Activated naive CD8-positive, alpha-beta T cell treated with anti-CD3 and anti-CD28 coated beads, Interleukin-2, amount 50 U/mL, for 24 hours (primary cell): ENCODE measurements at places on chromosomes 2 and 18.
A peak's percentile ranks its signal among the peaks of the same experiment; 100 is the strongest.

- DNase-seq: no peak
Measured at GRCh38 chr2:177324797-177325196, 60.3 kb upstream of the NFE2L2 start.

DNA sequence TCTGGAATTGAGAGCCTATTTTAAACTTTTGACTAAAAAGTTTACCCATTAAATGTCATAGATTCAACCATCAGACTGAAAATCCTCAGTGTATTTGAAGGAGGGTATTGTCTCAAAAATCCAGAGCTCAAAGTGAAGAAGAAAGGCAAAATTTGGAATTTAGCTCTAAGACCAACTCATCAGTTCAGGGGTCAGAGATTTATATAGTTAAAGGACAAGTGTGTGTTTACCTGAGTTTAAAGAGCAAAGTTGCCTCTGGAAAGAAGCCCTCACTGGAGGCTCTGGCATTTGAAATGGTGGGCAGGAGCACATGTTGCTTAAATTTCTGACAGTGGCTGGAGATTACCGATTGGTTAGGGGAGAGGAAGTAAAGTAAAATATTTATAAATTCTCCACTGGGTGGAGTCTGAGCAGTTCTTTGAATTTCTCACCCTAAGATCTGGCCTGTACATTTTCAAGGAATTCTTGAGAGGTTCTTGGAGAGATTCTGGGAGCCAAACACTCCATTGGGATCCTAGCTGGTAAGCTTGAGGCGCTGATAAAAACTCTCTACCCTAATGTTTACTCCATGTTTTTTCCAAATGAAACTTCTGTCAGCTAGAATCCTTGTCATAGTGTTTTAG is at the start of gene KYNU:
TSS of gene KYNU (plus strand) at position 449 of the 623 bp plus-strand sequence. CDS start 7,704 bp downstream, outside the sequence.
- no peak for DNase-seq

DNA sequence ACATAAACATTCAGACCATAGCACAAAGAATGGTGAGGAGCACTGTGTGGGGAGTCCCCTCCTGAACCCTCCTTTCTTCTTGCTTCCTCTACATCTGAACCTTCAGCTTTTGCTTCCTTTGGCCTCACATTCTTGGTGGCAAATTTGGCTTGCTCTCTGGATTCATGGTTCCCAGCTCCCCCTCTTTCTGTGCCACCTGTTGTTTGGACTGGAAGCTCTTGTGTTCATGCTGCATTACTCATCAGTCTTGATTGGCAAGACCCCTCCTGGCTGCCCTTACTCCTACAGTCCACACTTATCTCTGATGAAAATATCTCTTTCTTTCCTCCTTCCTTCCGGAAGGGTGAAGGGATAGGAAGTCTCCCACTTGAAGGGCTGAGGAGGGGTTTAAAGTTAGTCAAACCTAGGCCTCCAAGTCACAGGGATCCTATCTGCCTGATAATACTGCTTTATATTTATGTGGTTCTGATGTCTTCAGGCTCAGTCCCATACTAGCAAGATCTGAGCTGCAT is 70.0 kb downstream of the MYO3B start:
- no peak for DNase-seq

GRCh38 chr18:77091366-77091765 is 41.2 kb downstream of the MBP start:
- no peak for DNase-seq

GRCh38 chr18:24373328-24373727 is 24.3 kb downstream of the OSBPL1A start:
- no peak for DNase-seq

GRCh38 chr2:10303694-10304378 is 1.1 kb downstream of the HPCAL1 start:
- peak; percentile 52 for DNase-seq

DNA sequence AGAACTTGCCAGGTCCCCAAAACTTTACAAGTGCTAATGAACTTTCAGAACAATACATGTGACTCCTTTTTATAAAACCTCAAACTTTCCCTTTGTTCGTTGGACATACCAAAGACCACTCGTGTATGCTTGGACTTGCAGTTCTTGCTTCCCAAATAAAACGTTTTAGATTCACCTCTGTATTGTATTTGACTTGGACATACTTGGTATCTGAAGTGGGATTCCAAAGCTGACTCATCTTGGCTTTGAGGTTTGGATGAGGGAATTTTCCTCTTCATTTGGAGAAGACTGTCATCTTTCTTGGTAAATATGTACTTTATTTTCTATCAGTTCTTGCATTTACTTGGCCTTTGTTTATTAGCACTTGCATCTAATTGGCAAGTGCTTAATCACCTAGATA is 8.0 kb upstream of the CYB5A start:
- DNase-seq: no peak

GRCh38 chr2:44107086-44107740 is 61.5 kb upstream of the PPM1B start:
- DNase-seq: no peak

DNA sequence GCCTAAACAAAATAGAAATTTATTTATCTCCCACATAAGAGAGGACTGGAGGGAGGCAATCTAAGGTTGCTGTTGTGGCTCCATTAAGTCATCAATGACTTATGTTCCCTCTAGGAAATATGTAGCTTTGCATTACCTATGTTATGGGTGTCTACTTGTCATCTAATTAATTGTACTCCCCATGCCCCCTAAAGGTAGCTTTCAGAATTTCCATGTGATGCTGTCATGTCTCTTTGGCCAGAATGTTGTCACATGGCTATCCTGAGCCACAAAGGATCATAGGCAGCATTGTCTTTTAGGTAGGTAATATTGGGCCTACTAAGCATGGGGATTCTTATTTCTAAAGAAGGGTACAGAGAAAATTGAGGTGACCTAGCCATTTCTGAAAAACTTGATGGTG is 935.6 kb upstream of the FANCL start:
- DNase-seq: no peak

DNA sequence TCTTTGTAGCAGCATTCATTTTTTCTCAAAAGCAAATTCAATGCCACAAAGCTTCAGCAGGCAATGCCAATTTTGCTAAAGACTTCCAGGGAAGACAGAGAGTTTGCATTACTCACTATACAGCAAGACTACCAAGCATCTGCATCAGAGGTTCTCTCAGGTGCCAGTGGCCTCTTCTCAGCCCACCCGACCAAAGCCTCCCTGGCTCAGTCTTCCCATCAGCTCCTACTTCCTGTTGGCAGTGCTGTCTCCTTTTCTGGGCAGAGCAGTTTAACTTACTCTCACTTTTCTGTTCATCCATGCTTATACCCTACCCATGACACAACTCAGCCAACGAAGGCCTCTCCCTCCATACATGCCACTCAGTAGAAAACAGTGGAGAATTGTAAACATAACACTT is 157.1 kb downstream of the TRABD2A start:
- no peak for DNase-seq

DNA sequence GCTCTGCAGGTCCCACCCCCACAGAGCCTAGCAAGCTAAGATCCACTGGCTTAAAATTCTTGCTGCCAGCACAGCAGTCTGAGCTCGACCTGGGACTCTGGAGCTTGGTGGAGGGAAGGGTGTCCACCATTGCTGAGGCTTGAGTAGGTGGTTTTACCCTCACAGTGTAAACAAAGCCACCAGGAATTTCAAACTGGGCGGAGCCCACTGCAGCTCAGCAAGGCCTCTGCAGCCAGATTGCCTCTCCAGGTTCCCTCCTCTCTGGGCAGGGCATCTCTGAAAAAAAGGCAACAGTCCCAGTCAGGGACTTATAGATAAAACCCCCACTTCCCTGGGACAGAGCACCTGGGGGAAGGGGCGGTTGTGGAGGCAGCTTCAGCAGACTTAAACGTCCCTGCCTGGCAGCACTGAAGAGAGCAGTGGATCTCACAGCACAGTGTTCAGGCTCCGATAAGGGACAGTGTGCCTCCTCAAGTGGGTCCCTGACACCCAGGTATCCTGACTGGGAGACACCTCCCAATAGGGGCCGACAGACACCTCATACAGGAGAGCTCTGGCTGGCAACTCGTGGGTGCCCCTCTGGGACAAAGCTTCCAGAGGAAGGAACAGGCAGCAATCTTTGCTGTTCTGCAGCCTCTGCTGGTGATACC is 20.0 kb upstream of the NEMP2 start:
- DNase-seq: no peak

DNA sequence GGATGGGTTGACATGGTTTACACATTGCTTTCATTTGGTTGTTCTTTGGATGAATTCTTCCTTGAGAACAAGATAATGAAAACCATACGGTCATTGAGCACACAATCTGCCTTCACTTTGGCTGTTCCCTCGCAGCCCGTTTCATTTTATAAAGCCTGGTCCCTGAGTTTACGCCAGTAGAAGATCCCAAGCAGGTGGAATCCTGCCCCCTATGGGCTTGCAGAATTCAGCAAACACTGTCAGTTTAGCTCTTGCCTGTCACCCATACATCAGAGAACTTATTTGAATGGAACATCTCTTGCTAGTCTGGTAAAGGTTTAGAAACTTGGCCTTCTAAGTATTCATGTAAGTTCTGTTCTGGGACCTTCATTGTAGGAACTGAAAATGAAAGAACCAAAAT is 666.4 kb upstream of the ZEB2 start:
- no peak for DNase-seq

DNA sequence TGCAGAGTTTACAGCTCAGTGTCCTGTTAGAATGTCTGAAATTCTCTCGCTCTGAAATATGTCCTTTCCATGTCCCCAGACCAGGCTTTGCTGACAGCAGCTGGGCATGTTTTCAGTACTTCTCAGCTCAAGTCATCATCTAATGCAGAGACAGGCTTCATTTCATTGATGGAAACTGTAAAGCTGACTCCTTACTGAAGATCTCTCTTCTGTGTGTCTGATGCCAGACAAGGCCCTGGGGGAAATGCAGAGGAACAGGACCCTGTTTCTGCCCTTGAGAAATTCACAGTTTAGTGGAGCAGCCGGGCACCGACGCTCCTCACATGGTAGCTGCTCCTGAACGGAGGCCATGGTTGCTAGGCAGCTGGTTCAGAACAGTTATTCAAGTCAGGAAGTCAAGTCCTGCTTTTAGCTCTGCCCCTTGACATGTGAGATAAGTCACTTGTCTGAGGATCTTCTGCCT is 24.6 kb upstream of the FZD7 start:
- DNase-seq: no peak

DNA sequence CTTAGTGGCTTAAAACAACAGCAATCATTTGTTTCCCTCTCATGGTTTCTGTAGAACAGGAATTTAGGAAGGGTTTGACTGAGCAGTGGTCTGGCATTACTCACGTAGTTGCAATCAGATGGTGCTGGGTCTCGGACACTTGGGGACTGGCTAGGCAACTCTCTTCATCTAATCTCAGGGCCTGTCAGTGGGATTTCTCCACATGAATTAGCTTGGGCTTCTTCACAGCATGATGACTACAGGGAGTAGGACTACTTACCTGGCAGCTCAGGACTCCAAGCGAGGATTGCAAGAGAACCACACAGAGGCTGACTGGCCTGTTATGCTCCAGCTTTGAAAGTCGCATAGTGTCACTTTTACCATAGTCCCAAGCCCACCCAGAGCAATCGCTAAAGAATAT is 125.1 kb downstream of the TTC27 start:
- no peak for DNase-seq

- no peak for DNase-seq
Measured at GRCh38 chr2:164599954-164600589, 21.2 kb downstream of the GRB14 start.

DNA sequence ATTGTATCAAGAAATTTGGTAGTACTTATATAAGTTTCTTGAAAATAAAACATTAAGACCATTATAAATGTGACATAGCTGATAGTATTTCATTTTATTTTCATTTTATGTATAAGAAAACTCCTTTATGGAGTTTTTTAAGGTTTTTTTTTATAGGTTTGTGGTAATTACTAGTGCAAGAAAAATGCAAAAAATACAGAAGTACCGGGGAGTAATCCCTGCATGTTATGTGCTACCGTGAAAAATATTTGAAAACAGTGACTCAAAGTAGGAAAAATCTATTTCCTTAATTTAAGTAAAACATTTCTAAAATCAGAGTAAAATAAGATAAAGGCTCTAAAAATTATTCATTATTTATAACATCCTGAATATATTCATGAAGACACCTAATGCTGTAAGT is 21.6 kb downstream of the ZSWIM2 start:
- DNase-seq: no peak

- DNase-seq: no peak
Measured at GRCh38 chr2:162118166-162119031, 33.6 kb downstream of the GCG start.
